Astrocyte of the spinal cord (primary cell): ENCODE measurements at places on chromosomes 2 and 18.

GRCh38 chr18:52183107-52183506, 156.9 kb upstream of the DCC start:
- DNase-seq = no peak

- DNase-seq = no peak
Observed at GRCh38 chr2:111138839-111139238, 18.1 kb downstream of the BCL2L11 start.

- no peak for DNase-seq
Observed at GRCh38 chr2:50863856-50864255, 168.1 kb downstream of the NRXN1 start.

DNA sequence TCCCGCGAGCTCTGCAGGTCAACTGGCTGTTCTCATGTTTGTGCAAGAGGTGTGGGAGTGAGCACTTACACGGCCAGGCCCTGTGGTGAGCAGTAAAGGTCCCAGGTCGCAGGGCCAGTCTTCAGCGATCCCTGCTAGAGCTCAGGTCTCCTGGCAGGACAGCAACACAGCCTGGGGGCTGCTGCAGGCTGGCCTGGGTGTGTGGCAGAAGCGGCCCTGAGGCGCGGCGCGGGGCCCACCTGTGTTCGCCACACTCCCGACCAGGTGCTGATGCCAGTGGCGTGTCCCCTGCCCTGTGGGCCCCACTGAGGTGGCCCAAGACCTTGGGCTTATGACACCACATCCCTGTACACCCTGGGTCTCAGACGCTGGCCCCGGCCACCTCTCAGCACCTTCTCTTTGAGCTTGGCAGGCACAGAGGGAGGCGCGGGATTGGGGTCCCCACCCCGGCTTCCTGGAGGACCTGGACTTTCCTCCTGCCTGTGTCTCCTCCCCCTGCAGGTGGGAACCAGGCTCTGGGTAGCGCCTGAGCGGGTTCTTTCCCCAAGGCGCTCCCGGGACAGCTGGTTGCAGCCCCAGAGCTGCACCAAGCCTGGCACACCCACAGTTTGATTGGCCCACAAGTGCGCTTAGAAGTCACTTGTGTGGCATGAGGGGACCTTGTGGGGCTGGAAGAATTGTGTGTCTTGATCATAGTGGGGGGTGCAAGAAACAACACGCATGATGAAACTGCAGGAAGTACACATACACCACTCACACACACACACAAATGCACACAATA, 59.2 kb downstream of the TWIST2 start:
- no peak for DNase-seq

DNA sequence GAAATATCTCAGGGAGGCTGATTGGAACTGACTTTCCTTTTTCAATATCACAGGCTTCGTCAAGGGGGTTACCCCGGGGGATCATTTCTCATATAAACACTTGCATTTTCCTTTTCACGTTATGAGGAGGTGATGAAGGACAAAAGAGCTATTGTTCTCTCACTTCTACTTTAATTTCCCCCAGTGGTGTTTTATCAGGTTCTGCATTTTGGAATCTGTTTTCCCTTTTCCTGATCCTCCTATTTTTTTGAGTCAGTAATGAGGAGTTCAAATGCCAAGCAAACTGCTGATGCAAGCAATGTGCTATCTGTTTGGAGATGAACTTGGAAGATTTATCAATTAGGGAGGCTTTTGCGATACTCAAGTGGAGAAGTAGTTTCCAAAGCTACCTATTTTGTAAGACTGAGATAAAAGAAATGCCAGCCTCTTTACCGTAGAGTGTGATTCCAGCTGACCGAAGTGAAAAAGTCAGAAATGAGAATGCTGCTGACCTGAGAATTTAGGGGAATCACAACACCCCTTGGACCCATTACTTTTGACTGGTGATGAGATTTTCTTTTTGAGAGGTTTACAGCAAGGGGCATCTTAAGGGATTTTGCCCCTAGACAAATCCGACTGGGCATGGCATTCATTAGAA, 556.0 kb downstream of the RNF144A start:
- no peak for DNase-seq

GRCh38 chr2:203551778-203552177, 16.7 kb upstream of the RAPH1 start:
- DNase-seq = no peak

- DNase-seq = no peak
Observed at GRCh38 chr18:75120521-75120920, 88.4 kb downstream of the PTGR3 start.

GRCh38 chr2:46183426-46183825, 113.8 kb upstream of the EPAS1 start:
- no peak for DNase-seq

GRCh38 chr18:77528872-77529271, 279.2 kb downstream of the GALR1 start:
- DNase-seq = no peak

- peak; percentile 32 for DNase-seq
Observed at GRCh38 chr2:112680666-112681101, 34.9 kb downstream of the SLC20A1 start.

DNA sequence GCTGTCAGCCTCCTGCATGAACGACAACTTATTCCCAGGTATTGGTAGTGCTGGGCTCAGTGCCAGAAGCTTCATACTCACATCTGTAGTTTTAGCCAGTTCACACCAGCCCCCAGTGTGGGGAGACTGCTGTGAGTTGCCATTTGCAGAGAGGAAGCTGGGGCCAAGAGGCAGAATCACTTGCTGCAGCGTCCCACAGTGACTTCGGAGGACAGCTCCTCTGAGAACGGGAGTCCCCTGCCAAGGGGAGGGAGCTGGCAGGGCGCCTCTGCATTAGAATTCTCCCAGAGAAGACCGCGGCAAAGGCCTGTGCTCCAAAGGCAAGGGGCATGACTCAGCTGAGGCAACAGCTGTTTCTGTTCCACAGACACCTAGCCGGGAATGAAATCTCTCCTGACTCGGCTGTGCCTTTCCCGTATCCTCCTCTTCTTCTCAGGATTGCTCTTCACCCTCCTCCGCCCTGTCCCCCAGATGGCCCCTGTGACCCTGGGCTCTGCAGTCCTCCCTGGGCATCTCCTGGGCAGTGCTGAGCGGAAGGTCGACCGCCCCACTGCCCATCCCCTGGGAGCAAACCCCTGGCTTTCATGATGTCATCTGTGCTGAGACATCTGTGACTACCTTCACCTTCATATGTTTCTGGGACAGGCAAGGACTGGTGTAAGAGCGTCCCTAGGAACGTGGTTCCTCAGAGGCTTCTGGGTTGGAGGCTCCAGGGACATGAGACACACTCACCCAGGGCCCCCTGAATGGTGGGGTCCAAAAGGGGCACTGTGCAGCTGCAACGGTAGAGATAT, 18.0 kb downstream of the MAL start:
- peak; percentile 71 for DNase-seq

DNA sequence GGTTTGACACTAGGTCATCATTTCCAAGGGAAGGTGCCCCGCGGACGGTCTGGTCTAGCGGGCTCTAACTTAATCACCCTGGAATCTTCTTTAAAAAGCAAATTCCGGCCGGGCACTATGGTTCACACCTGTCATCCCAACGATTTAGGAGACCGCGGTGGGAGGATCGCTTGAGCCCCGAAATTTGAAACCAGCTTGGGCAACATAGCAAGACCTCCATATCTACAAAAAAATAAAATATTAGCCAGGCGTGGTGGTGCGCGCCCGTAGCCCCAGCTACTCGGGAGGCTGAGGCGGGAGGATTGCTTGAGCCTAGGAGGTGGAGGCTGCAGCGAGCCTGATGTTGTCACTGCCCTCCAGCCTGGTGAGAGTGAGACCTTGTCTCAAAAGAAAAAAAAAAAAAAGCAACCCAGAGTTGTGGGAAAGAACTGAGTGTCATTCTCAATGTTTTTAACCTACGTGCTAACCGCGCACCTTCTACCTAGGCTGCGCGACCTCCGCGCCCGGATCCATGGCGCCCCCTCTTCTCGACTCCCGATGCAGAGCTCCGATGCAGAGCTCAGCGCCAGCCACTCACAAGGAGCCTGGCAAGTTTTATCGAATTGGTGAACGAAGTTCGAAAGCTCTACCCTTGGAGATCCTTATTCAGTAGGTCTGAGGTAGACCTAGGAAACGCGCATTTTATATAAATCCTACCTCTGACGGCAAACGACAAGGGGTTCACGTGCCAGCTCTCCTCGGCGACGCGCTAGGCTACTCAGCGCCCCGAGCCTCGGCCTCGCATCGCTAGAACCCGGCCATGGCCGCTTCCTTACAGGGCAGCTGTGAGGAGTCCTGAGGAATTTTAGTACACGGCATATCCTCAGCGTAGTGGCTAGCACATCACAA, 888 bp upstream of the TWSG1 start:
- no peak for DNase-seq

DNA sequence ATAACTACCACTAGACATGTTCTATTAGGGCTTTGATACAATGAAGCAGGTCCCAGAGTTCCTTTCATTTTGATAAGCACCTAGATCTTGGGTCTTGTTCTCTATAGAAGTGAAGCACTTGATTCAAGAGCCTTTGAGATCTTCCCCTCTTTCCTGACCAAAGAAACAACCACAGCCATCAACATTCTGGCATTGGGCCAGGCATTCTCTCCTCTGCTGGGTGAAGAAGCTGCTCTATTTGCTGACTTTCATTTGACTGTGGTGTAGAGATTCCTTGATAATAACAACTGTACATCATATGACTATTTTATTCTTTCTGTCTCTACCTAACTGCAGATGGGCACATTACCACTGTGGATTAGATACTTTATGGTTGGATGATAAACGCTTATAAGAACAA, 96.6 kb upstream of the LYPD1 start:
- DNase-seq = no peak

DNA sequence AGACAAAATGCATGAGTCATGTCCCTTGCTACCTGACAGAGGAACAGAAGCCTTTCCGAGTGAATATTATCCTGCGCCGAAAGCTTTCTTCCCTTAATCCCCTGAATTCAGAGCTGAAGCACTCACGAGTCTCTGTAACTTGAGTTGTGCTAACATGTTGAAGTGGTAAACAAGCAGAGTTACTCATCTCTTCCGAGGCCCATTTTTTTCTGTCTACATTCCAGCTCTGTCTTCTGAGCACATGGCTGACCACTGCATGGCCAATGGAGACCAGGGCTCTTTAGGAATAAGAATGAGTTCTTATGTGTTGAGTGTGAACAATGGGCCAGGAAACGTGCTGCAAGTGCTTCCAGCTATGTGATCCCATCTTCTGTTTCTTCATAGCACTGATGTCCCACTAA, 73.1 kb upstream of the PID1 start:
- peak; percentile 49 for DNase-seq

GRCh38 chr2:237731663-237732062, 66.9 kb upstream of the RBM44 start:
- DNase-seq = peak; percentile 70

- no peak for DNase-seq
Observed at GRCh38 chr18:3528231-3528630, 78.3 kb downstream of the TGIF1 start.

- DNase-seq = no peak
Observed at GRCh38 chr18:32771169-32771751, 1.6 kb downstream of the KLHL14 start.

DNA sequence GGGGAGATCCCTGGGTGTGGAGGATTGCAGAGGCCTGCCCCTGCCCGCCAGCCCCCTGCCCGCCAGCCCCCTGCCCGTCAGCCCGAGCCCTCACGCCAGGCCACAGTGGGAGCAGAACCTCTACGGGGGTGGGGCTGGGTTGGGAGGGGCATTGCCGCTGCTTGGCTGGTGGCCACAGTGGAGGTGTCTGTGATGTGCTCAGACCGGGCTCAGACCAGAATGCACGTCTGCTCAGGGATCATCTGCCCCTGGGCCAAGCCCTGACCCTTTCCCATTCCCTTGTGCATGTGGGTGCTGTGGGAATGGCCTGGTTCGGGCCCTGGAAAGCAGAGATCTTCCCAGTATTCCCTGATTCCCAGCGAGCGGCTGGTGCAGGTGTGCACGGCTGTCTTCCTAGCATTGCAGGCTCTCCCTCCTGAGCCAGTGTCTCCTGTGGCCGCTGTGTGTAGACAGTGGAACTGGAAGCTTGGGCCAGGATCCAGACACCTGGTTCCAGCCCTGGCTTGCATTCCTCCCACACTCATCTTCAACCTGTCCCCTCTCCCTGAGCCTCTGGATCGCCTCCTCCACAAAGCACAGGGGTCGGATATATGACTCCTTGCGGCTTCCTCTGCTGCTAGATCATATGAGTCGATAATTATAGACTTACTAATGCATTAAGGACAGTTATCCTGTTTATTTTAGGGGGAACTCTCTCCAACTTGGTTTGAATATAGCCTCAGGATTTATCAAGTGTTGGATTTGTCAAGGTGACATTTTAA, 161.6 kb downstream of the LDLRAD4 start:
- DNase-seq = no peak

DNA sequence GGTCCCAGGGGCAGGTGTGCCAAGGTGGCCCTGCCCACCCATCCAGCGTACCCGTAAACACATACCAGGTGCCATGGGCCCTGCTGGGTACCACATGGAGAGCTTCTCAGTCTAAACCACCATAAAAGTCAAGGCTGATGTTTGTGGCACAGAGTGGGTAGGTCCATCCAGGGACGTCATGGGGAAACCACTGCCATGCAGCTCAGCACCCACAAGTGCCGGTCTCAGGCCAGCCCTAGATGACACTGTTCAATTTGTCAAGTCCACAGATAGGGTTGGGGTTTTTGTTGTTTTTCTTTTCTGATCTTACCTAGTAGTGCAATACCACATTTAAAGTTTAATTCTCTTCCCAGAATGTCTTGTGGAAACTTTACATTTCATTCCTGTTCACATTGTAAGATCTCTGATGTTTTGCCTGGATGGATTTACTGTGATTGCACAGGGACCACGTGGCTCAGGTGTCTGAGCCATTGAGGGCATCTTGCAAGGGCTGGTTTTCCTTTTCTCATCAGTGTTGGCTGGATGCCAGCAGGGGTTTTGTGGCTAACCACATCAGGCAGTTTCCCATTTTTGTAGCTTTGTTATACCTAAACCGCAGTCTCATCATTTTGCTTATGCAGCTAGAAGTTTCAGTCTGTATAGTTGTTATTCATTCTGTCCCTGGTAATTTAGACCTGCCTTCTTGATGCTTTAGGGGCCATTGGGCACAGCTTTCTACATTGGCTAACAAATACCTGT, 64.7 kb downstream of the STK25 start:
- peak; percentile 85 for DNase-seq

- no peak for DNase-seq
Observed at GRCh38 chr2:82667491-82667890, 1791.6 kb downstream of the SUCLG1 start.

DNA sequence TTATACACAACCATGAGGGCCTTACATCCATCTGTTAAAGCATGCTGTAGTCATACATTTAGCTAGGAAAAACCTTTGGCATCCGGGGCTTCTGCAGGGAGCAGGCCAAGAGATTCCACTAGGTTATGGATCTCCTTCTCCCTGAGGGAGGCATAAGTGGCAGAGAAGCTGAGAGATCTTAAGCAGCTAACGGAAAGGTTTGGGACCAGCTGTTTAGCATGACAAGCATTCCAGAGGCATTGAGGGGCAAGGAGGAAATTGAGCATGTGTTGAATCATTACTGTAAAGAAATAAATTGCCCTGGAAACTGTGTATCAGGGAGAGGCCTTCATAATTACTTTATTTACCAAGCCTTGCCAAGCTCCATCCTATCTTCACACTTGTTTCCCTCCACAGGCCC, 643.1 kb downstream of the CNTNAP5 start:
- DNase-seq = peak; percentile 3
